ENCODE measurements at places on chromosomes 5 and 9.

DNA sequence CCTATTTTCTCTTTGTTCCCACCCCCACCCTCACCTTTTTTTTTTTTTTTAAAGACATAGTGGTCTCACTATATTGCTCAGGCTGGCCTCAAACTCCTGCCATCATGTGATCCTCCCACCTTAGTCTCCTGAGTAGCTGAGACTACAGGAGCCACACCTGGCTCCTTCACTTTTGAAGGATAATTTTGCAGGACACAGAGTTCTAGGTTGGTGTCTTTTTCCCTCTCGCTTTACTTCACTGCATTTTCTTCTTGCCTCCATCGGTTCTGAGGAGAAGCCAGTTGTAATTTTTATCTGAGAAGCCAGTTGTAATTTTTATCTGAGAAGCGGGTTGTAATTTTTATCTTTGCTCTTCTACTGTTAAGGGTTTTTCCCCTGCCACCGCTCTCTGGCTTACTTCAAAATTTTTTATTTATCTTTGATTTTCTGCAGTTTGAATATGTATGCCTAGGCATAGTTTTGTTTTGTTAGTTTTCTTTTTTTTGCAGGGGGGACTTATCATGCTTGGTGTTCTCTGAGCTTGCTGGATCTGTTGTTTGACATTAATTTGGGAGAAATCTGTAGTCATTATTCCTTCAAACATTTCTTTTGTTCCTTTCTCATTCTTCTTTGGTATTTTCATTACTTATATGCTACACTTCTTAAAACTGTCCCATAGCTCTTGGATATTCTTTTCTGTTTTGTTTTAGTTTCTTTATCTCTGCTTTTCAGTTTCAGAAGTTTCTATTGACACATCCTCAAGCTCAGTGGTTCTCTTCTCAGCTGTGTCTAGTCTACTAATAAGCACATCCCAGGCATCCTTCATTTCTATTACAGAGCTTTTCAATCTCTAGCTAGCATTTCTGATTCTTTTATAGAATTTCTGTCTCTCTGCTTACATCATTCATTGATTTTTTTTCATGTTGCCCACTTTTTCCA lies 148.2 kb upstream of the CHD1 start:
- no peak for DNase-seq

DNA sequence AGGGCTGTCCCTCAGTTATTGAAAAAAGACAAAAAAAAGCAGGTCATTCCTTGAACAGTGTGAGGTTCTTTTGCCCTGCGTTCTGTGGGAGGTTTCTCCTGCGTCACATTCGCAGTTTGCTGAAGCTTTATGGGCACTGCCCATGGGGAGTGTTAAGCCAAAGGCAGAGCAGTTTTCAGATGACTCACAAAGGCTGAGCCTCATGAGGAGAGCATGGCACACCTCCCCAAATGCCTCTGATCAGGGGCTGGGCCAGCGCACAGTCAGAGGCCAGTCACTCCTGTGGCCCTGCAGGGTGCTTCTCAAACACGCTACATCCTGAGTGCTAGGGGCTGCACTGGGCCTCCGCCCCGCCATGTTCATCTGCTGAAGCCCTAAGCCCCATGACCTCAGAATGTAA lies 38.4 kb downstream of the IRX1 start:
- DNase-seq = no peak

DNA sequence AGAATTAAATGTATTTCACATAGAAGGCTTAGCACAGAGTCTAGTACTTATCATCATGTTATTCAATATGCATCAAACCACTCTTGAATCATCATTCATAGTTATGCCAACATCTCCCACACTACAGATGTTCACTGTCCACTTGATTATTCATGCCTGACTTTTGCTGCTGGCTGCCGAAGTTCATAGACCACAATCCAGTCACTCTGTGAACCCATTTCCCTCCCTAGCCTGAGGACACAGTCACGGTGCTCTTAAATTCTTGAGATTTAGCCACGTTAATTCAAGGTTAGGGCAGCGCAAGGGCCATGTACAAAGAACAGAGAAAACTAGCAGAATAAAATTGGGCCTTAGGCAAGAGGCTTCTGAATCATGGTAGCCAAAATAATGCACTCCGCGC lies 32.4 kb downstream of the ABCA1 start:
- DNase-seq = no peak

GRCh38 chr9:120583958-120584369 lies 4.0 kb upstream of the CDK5RAP2 start:
- DNase-seq = no peak

DNA sequence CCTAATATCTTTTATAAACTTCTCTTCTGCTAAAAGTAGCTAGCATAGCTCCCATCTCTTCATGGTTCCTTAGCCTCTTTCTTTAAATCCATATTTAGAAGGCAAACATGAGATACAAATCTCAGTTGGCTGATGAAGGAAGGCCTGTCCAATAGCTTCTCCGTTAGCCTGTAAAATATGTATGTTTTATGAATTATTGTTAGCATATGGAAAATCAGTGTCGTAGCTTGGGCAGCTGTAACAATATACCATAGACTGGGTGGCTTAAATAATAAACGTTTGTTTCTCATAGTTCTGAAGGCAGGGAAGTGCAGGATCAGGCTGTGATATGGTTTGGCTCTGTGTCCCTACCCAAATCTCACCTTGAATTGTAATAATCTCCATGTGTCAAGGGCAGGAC lies 63.8 kb downstream of the PBX3 start:
- no peak for DNase-seq

DNA sequence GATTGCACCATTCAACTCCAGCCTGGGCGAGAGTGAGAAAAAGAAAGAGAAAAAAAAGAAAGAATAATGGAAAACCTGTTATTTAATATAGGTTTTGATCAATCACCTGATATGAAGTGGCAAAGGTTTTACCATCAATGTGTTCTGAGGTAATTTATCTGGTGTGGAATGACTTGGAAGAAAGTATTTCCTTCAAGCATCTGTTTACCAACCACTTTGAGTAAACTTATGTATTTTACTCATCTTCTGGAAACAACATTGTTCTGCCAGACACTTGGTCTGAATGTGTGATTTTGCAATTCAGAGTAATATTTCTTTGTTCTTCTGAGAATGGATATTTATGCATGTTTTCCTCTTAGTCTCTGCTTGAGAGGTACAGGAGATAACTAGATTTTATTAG lies 24.3 kb downstream of the KIF2A start:
- no peak for DNase-seq

- no peak for DNase-seq
Observed at GRCh38 chr5:14004598-14005394, 60.3 kb upstream of the DNAH5 start.

- DNase-seq = no peak
Observed at GRCh38 chr5:154654486-154655371, 100.4 kb upstream of the LARP1 start.

DNA sequence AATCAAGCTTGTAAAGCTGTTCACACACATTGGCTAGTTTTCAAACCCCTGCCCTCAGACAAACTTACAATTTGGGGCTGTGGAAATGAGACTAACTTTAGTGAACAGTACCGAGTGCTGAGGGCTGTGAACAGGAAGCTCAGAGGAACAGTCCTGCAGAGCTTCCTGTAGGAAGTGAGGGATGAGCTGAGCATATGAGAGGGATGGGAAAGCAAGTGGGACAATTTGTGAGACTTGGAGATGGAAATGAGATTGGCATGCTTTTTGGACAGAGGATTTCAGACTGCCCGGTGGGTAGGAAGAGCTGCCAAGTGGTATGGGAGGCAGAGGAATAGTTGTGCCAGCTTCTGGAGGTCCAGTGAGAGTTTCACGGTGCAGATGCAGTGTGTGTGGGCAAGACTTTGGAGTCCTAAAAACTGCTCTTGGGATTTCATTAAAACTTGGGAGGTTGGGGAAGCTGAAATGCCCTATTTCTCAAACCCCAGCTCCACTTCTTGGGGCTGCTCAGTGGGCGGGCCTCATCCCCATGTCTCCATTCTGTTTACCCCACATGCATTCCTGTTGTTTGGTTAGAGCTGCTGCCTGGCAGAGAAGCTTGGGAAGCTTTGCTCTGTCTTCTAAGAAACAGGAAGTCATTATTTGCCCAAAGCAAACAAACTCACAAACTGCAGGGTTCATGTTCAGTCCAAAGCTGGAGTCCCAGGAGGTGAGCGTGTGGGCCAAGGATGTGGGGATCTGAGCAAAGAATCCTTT lies 267.5 kb downstream of the ZSWIM6 start:
- no peak for DNase-seq

GRCh38 chr5:112372543-112372942 lies 46.5 kb downstream of the EPB41L4A start:
- DNase-seq = no peak

DNA sequence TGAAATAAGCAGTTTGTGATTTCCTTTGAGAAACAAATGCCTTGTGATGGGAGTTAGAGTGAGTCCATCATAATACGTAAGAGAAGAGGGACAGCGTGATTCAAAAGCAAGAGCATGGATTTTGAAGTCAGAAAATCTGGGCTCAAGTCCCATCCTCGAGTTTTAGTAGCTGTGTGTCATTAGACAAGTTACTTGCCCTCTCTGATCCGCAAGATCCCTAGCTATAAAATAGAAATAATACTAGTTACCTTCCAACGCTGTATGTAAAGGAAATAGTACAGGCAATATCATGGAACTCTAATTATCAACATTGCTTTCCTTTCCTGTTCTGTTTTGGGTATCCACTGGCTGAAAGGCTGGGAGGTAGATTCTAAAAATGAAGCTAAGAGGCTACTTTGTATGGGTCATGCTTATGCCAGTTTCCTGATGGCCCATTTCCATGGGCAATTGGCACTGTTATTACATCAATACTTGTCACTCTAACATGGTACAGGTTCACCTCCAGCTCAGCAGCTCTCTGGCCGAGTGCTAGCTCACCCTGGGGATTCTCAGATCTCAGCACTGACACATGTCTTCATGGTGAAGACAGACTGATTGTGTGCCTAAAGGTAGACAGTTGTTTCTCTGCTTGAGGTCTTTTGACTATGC lies 241.7 kb upstream of the KLF4 start:
- no peak for DNase-seq

DNA sequence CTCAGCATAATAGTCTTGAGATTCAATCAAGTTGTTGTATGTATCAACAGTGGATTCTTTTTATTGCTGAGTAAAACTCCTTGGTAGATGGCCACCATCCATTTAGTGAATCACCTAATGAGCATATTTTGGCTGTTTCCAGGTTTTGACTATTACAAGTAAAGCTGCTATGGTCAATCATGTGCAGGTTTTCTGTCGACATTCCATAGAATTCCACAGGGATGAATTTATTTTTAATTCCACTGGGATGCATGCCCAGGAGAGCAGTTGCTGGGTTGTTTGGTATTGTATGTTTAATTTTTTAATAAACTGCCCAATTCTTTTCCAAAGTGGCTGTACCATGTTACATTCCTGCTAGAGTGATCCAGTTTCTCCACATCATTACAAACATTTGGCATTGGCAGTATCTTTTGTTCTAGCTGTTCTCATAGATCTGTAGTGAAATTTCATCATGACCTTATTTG lies 10.5 kb upstream of the S1PR3 start:
- DNase-seq = peak; percentile 2

DNA sequence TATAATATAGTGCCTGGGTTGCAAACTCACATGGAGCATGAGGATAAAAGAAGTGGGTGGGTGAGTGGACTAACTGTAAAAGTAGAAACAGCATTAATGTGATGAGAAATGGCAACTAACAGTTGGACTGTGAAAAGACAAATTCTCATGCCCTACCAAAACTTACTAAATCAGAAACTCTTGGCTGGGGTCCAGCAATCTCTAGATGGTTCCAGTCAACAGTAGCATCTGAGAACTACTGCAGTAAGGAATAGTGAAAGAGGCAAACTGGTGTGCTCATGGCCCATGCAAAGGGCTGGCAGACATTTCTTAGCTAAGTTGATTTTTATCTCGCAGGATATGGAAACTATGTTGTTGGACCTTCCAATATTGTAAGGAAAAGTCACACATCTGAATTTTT lies 150.3 kb downstream of the PIK3R1 start:
- no peak for DNase-seq

- DNase-seq = no peak
Observed at GRCh38 chr5:151130922-151131891, 26.4 kb downstream of the ANXA6 start.

DNA sequence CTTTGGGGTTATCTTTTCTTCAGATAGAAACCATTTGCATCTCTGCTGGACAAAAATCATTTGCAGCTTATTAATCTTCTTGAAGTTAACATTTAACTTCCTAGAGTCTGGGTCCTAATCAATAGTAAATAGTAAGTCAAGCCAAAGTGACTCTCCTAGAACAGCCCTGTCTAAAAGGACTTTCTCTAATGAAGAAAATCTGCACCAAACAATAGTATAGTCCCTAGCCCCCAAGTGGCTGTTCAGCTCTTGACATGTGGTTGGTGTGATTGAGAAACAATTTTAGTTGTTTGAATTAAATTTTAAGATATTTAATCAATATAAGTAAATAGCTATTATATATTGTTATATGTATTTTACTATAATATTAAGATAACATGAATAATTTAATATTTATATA lies 64.6 kb upstream of the SHB start:
- DNase-seq = no peak

DNA sequence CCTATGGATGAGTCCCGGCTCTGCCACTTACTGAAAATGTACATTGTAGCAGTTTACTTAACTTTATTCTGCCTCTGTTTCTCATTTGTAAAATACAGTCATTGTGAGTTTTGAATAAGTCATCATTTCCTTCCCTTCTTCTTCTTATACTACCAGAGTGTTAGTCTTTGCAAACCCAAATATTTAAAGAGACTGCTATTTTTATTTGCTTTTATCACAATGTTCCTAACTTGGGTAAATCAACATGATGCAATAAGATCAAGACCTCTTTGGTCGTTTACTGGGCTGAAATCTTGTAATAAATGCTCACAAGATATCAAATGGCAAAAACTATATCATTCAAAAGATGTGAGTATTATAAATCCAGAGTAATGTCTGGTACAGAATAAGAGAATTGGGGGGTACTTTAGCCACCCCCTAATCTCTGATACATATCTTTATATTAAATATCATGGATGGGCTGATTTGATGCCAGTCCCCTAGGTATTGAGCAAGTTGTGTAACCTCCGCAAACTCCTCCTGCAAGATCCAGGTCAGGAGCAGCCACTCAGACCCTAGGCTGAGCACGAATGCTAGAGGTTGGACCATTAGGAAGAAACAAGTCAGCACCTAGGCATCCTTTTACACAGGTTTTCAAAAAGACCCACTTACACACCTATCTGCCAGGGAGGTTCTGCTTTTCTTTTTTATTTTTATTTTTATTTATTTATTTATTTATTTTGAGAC lies 13.3 kb upstream of the GLDC start:
- DNase-seq = no peak

GRCh38 chr9:120474591-120475243 lies 105.2 kb downstream of the CDK5RAP2 start:
- no peak for DNase-seq

GRCh38 chr9:109953813-109954497 lies 174.0 kb downstream of the PALM2AKAP2 start:
- DNase-seq = peak; percentile 9

- DNase-seq = no peak
Observed at GRCh38 chr5:170642776-170643436, 139.1 kb downstream of the KCNIP1 start.

GRCh38 chr5:56055859-56056258 lies 61.1 kb upstream of the IL6ST start:
- no peak for DNase-seq

GRCh38 chr9:126614455-126615244 lies 922 bp downstream of the LMX1B start:
- no peak for DNase-seq
